ENCODE measurements at places on chromosomes 6 and 20.

GRCh38 chr6:126767711-126768110 lies 350.8 kb upstream of the RSPO3 start:
- no peak for DNase-seq

DNA sequence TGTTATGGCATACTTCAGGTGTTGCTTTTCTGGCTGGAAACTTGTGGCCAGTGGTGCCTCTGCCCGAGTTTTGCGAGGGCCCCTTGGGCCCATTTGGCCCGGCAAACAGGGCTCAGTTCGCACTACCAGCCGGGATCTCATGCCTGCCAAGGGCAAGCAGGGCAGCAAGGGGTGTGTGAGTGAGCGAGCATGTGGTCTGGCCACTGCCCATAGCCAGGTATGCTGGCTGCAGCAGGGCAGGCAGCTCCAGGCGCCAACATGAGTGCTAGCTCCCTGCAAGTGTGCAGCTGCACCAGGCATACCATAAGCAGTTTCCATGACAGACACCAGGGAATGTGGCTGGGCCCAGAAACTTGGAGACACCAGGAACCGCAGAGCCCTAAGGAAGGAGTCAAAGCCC lies 389.5 kb downstream of the NKAIN2 start:
- DNase-seq: no peak

GRCh38 chr6:138377844-138378243 lies at the start of gene SMIM28:
TSS of gene SMIM28 (plus strand) at chr6:138377905. CDS start at chr6:138378073, 168 bp downstream.
- DNase-seq: no peak

- no peak for DNase-seq
Measured at GRCh38 chr20:60787276-60787675, 464.8 kb upstream of the CDH4 start.

DNA sequence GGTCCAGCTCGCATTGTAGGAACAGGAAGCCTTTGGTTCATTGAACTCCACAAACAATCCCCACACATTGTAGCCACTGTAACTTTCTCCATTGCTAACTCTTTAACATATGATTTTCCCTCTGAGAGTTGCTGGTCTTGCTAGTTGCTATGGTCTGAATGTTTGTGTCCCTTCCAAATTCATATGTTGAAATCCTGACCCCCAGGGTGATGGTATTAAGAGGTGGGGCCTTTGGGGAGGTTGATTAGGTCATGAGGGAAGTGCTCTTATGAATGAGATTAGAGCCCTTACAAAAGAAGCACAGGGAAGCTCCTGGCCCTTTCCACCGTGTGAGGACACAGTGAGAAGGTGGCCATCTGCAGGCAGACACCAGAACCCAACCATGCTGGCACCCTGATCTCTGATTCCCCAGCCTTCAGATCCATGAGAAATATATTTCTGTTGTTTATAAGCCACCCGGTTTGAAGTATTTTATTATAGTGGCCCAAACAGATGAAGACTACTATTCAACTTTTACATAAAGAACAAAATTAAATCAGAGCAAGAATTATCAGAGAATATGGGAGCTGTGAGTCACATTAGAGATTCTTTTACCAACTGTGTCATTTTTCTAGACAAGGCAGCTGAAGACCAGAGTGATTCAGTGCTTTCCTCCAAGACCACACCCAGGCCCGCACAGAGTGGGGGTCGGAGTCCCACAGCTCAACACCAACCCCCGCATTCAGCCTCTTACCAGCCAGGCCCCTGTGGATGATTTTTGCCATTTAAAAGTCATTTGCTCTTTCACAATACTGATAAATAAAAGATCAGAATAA lies 143.0 kb downstream of the SAMD5 start:
- no peak for DNase-seq

GRCh38 chr6:36378243-36378920 lies 9.1 kb downstream of the ETV7 start:
- no peak for DNase-seq

GRCh38 chr20:59804871-59805665 lies 128.4 kb downstream of the SYCP2 start:
- DNase-seq: no peak

GRCh38 chr6:166777096-166777630 lies 150.1 kb upstream of the RPS6KA2 start:
- DNase-seq: no peak

Measured in cortex of kidney (tissue), 1 donor.